Left lobe of liver (tissue), 2 donors: ENCODE measurements at places on chromosomes 2 and 18. TPM values are rescaled to one million over a fixed set of nuclear protein-coding genes. Genes with fewer than 3 reads are reported as not detected.

DNA sequence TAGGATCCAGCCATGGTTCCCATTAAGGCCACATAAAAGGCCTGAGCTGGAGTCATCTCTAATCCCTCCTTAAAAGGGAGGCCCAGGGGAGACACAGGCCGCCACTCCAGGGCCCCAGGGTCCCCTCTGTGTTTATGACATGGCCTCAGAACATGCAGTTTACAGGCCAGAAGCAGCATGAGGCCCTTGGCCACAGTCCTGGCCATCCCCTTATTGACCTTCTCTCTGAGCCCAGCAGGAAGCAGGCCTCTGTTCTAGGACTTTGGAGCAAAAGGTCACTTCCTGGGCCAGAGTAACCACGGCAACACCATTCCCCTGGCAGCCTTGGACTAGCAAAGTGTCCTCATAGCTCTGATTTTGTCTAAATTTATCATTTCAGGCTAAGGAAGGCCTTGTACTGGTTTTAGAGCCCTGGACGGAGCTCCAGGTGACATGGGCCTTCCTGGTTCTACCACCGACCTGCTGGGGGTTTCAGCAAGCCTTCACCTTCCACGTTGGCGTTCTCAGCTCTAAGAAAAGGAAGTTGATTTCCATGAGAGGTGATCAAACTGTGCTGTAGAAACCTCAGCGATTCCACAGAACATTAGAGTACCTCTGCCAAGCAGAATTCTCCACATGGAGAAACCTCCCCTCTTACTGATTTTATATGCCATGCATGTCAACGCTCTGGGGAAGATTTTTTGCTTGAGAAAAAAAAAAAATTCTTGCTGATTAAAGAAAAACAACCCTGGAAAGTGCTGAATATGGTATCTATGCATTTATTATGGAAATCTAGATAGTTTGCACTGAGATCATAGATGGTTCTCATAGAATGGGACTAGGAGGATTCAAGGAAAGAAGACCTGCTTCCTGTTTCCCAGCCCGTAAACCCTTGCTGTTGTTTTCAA, 53.7 kb downstream of the HS1BP3 start:
- peak; percentile 95 for DNase-seq

DNA sequence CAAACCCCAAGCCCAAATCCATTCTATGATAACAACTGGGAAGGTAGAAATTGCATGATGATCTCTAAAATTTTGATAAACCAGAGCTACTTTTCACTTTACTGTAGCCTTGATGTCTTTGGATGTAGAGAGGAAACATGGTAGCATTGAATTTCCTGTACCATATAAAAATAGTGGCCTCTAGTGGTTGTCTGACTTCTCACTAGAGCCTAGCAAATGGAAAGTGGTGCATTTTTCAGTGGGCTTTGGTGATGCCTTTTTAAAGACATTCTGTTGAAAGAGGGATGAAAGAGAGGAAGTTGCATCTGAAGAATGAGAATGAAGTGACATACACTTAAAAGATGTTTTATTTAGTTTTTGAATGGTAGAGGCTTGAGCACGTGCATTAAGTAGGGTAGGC, 662.2 kb downstream of the XIRP2 start:
- DNase-seq: no peak

GRCh38 chr18:66393463-66393862, 210.4 kb downstream of the CDH19 start:
- no peak for DNase-seq

DNA sequence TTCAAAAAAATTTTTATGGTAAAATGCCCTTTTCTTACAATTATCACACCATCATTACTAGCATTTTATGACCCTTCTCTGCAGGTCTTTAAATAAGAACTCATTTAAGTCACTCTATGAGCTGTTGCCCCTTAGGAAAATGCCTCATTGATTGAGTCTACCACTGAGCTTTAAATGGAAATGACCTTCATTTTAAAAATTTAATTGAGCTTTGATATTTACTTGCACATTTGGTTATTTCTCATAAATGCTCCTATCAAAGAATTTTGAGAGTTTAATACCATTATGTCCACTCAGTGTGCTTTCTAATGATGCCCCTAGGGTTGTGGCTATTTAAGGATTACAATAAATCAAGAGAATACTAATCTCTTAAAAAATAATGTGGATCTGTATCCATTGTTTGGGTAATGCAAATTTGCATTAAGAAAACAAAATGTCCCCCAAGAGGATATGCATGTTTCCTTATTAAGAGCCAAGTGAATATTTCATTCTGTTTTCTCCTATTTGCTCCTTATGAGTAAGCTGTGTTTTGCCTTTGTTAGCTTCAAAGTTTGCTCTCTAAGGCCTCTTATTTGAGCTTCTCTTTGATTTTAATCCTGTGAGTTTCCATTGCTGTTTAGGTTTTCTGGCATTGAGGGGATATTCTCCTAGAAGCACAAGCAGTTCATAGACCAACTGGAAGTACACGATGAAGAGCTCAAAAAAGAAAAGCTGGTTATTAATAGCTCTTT, 69.8 kb downstream of the CERS6 start:
- no peak for DNase-seq

PROC gene
- total RNA-seq: 479 TPM

DNA sequence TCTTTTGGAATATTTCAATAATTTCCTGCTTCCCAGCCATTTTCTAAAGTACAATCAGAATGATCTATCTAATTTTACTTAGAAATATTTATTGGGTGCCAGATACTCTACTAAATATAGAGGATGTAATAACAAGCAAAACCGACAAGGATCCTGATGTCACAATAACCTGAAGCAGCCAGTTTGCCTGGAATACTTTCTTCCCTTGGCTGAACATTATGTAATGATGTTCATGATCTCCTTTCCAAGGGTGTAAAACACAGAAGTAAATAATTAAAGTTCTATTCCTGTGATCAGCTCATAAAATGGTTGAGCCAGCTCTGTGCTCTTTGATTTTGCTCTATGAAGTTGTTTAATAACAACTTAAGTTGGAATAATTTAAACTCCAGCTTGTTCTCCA, 2.6 kb upstream of the MRPL19 start:
- no peak for DNase-seq

DNA sequence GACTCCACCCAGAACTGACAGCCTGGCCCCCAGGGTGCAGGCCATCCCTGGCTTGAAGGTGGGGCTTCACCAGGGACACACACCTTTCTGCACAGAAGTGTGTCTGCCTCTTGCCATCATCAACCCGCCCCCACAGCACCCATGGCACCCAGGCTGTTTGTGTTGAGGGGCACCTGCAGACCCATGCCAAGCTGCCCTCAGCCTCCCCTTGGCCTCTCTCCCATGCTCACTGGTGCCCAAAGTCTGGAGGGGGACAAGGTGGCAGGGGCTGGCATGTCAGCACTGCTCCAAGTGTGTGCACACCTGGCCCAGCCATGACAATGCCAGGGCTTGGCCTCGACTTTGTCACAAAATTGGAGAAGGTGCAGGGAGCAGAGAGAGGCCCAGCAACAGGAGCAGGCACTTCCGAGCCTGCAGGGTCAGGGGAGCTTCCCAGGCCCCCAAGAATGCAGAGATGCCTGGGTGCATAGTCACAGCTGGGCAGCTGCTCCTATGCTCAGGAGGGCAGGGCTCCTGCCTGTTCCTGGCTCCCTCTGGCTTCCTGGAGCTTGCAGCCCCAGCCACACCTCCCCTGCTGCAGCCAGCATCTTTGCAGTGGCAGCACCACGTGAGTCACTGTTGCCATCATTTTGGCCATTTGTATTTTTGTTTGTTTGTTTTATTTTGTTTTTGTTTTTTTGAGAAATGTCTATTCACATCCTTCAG, 280.6 kb upstream of the UBE2E3 start:
- no peak for DNase-seq

- no peak for DNase-seq
Measured at GRCh38 chr2:230267556-230267955, 42.0 kb downstream of the SP140 start.

GRCh38 chr2:239514754-239515530, 114.1 kb upstream of the HDAC4 start:
- DNase-seq: no peak

DNA sequence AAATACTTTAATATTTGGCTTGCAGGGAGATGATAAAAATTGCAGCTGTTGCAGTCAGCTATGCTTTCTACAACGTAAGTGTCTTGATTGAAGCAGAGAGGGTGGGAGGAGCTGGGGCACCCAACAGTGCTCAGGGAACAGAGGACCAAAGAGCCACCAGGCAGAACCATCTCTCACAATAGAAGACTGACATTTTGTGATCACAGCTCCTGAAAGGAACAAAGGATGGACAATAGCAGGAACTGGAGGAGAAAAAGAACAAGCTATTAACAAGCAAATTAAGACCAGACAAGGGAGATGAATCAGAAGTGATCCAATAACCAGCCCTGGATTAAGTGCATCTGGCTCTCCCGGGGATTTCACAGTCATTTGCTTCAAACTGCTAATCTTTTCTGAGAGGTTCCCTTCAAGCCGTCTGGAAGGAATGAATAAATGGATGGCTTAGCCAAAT, 65.7 kb upstream of the SMAD2 start:
- no peak for DNase-seq

CROCC2 gene
- 0.05 TPM for total RNA-seq

DNA sequence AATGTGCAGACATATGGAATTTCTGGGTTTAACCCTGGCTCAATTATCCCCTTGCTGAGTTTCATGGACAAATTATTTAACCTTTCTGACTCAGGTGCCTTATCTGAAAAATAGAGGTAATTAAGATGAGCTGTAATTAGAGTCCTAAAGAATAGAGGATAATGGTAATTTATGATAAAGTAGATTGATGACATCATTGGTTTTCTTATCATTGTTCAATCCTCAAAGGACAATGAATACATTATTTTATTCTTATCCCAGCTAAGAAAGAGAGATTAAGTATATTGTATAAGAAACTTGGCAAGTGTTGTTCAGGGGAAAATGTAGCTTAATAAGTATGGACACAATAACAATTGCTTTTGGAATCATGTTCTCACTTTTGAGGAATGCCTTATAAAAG, 279.3 kb downstream of the NYAP2 start:
- no peak for DNase-seq

PARD6G gene
- 2.3 TPM for total RNA-seq

DNA sequence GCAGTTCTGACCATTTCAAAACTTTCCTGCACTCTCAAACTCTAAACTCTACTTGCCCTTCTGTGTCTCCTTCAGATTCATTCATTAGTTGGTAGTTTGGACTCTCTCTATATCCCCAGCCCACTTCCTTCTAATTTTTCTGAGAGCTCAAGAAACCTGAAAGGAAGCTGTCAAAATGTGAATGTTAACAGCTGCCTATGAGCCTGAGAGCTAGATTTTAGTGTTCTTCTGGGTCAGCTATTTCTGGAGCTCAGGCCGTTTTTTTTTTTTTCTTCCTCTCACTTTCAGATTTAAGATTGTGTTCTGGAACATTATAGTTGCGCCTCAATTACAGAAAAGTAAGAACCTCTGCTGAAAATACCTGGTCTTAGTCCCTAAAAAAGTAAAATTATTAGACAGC, 73.1 kb downstream of the RTN4 start:
- no peak for DNase-seq

TOGARAM2 gene
- total RNA-seq: 0.78 TPM

GREB1L gene
- total RNA-seq: 4.3 TPM

HS1BP3 gene
- 20.1 TPM for total RNA-seq
